ENCODE measurements at places on chromosomes 7 and 10.

- DNase-seq = no peak
Measured at GRCh38 chr7:100221767-100222444, 2.2 kb downstream of the PVRIG start.

GRCh38 chr10:86922553-86922961, 34.9 kb downstream of the MMRN2 start:
- no peak for DNase-seq

DNA sequence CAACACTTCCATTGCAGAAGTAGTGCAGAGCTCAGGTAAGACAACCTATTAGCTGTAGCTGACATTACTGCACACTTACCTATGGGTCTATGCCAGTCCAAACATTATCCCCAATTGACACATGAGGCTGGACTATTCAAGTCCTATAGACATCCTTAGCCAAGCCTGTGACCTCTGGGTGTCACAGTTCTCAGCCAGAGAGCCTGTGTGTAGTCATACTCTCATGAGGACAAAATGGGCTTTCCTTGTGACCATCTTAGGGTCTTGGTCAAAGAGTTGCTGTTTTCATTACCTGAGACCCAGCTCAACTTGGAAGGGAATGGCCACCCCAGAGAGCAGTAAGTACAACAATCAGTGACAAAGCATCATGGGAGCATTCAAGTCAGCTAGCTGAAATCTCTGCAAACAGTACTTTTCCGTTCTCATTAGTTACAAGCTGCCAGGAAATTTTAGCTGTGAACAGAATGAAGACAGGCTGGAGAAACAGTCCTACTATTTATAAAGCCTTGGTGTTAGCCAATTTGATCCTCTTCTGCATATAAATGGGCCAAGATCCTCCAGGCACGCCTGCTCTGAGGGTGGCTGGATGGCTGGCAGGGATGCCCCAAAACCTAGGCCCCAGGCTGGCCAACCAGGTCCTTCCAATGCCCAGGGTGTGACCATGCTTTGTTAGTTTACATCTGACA, 44.3 kb downstream of the NUDCD3 start:
- DNase-seq = no peak

DNA sequence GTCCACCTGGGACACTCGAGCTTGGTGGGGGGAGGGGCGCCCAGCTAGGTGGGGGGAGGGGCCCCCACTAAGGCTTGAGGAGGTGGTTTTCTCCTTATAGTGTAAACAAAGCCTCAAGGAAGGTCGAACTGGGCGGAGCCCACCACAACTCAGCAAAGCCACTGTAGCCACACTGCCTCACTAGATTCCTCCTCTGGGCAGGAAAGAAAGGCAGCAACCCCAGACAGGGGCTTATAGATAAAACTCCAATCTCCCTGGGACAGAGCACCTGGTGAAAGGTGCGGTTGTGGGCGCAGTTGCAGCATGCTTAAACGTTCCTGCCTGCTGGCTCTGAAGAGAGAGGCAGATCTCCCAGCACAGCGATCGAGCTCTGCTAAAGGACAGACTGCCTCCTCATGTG, 133.1 kb downstream of the SNX13 start:
- DNase-seq = no peak

- no peak for DNase-seq
Measured at GRCh38 chr7:141738592-141739013, 445 bp downstream of the SSBP1 start.

- peak; percentile 37 for DNase-seq
Measured at GRCh38 chr10:113425541-113425951, 127.3 kb upstream of the HABP2 start.

DNA sequence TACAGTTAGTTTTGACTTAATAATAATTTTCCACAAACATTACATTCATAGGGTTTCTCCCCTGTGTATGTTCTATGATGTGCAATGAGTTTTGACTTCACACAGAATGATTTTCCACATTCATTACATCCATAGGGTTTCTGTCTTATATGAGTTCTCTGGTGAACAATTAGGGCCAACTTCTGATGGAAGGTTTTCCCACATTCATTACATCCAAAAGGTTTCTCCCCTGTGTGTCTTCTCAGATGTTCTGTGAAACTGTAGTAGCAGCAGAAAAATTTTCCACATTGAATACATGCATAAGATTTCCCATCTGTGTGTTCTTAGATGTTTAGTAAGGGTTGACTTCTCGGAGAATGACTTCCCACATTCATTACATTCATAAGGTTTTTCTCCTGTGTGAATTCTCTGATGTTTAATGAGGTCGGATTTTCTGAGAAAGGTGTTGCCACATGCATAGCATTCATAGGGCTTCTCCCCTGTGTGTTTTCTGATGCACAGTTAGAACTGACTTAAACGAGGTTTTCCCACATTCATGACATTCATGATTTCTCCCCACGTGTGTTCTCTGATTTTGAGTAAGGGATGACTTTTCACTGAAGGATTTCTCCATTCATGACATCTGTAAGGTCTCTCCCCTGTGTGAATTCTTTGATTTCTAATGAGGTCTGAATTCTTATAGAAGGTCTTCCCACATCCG, 118.5 kb downstream of the ZNF33B start:
- DNase-seq = peak; percentile 4
